ENCODE measurements at places on chromosomes 13 and 19.

- peak; percentile 1 for DNase-seq
These were observed 16.3 kb upstream of the RNASEH2B start for GRCh38 chr13:50893211-50893852.

DNA sequence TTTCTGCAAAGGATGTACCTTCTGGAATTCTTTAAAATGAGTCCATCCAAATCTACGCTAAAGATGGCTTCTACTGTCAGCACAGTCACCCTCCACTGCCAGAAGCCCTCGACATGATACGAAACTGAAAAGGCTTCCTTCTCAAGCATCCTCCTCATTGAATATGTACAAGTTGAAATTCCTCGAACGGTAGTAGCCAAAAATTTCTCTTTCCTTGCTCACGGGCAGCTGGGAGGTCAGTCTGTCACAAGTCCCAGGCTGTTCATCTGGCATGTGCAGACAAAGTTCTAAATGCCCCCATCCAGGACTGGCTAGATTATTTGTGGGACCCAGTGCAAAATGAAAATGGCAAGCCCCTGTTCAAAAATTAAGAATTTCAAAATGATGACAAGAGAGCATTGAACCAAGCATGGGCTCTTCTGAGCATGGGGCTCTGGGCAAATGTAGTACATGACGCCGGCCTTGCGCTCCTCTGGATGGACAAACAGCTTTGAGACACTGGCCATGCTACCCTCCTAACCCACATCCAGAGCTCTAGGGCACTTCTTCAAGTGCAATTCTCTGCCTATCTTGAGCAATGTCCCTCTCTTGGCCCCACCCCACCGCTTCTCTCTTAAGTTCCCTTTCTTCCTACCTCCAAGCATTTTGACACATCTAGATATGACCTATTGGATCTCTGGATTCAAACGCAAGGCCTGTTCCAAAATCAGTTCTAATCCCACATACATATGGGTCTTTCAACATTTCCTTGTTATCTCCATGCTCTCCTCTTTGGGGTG is 78.9 kb upstream of the FLT1 start:
- DNase-seq = peak; percentile 36

DNA sequence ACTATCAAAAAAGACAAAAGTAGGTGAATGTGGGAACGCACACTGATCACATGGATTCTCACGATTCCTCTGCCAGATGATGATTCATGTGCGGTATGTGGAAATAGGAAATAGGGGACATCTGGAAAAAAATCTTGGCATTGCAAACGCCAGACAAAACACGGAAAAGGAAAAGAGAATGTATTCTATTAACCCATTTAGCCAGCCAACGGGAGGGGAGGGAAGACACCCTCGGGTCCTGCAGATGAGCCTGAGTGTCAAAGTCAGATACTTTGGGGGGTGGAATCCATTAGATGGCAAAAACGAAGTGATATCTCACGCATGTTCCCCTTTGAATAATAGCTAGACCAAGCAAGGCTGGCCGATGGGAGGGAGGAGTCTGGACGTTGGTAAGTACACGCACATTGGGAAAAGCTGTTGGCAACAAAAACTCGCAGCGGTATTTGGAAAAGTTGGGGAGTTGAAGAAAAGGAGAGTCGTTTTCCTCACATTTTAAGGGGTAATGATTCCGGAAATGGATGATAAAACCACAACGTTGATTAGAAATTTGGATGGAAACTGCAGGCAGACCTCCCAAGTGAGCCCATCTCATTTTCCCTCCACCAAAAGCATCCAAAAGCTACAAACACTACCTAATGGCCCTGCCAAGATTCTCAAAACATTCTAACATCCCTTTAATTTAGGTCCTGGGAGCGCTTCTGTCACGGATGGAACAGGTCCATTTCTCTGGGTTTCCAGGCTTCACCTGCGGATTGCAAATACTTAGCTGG is 73.6 kb downstream of the COL4A1 start:
- DNase-seq = no peak

DNA sequence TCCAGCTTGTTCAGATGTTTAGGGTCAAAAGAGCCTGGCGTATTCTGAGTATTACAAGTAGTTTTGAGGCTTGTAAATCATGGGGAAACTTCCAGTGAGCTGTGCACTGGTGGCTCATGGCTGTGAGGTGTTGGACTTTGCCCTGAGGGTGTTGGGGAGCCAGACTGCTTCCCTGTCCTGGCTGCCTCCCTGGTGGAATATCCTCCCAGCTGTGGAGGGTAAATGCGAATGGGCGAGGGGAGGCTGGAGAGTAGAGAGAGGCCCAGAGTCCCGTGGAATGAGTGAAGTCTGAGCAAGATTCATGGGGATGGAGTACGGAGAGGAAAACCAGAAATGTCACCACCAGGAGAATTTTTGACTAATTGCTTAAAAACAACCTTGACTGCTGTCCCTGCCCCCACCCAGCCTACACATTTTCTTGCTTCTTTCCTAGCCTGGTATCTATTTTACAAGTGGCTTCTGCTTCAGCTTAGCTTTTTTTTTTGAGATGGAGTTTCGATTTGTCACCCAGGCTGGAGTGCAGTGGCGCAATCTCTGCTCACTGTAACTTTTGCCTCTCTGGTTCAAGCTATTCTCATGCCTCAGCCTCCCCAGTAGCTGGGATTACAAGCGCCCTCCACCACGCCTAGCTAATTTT is 3.7 kb downstream of the SNRPA start:
- DNase-seq = peak; percentile 15

- no peak for DNase-seq
These were observed 277.9 kb downstream of the TSHZ3 start for GRCh38 chr19:31071136-31071855.

DNA sequence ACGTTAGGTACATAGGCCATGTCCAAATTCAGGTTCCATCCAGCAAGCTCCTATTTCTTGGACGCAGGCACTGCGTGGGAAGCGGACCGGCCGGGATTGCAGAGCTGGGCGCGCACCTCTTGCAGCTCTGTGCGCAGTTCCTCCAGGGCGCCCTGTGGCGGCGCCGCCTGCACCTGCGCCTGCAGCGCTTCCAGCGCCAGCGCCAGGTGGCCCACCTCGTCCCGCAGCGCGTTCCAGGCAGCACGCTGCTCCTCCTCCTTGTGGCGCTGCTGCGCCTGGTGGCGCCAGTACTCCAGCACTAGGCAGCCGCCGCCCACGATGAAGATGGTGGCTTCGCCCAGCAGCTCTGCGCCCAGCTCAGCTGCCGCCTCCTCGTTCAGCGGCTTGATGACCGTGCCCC is 31.1 kb downstream of the OPA3 start:
- DNase-seq = no peak

GRCh38 chr13:88464851-88465250 is 793.7 kb downstream of the SLITRK5 start:
- no peak for DNase-seq

- no peak for DNase-seq
These were observed 1129.3 kb upstream of the PCDH20 start for GRCh38 chr13:62544928-62545327.

- no peak for DNase-seq
These were observed 991.2 kb downstream of the UQCRFS1 start for GRCh38 chr19:28221736-28222135.

GRCh38 chr13:103757361-103757760 is 691.1 kb upstream of the SLC10A2 start:
- DNase-seq = no peak

GRCh38 chr19:16347706-16348105 is 23.1 kb downstream of the KLF2 start:
- no peak for DNase-seq

DNA sequence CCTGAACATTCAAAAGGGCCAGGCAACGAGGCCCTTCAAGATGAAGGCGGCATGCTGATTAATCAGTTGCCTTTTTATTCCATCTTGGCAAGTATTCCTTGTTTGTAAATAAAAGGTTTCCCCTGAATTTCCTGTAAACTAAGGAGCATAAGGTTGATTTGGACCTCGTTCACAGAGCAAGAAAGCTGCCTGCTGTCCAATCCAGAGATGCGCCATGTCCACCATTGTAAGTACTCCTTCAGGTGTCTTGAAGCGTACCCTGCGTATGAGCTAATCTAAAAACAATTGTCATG is 884.7 kb downstream of the PCDH9 start:
- DNase-seq = no peak

Data from CD4-positive, alpha-beta T cell treated with Interferon gamma for 1 hour (primary cell).